ENCODE measurements at places on chromosomes 7 and 10. TPM values are rescaled to one million over a fixed set of nuclear protein-coding genes. Genes with fewer than 3 reads are reported as not detected.

GRCh38 chr7:44767134-44767911 is 18.7 kb downstream of the ZMIZ2 start:
- no peak for DNase-seq

DNA sequence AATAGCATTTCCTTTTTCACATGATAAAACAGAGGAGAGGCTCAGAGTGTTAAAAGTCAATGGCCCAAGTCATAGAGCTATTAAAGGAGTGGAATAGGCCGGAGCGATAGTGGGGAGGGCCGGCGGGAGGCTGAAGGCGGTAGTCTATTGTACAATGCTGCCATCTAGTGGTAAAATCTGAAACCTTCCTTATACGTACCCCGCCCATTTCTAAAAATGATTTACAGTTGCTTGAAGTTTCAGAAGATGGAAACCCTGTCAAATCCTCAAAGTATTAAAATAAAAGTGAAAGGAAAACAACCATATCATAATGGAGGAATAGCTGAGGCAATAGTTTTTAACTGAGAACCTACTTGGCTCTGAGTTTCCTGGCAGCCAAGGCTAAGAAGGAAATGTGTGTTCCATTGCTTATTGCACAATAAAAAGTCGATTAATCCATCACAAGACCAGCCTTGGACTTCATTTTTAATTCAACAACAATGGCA is 209.1 kb downstream of the CCSER2 start:
- peak; percentile 74 for DNase-seq

The MUC12 gene
- total RNA-seq = not detected

- no peak for DNase-seq
These were observed 41.8 kb upstream of the STEAP1B start for GRCh38 chr7:22541789-22542188.

- no peak for DNase-seq
These were observed 495.5 kb upstream of the MGMT start for GRCh38 chr10:128971374-128972035.

DNA sequence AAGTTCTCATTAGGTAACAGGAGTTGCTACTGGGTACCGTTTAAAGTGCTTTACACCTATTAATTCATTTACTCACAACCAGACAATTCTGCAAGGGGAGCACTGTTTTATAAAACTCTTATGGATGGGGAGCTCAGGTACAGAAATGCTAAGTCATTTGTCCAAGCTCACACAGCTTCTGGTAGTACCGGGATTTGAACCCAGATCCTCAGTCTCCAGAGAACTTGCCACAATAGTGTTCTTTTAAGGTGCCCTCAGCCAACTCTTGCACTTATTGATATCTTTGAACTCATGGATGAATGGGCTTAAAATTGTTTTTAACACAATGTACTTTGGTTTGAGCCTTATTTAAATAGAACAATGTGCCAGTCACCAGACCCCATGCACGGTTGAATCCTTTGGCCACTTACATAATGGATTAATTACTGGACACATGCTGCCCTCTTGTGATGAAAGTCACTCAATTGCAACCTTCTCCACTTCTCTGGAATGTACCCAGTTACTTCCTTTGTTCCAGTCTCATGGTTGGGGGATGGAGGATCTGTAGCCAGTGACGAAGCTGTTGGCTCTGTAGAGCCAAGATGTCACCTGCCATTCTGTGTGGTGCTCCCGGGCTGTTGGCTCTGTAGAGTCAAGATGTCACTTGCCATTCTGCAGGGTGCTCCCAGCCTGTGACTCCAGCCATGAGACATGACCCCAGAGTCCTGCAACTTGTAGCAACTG is 65.6 kb downstream of the NOD1 start:
- peak; percentile 90 for DNase-seq

DNA sequence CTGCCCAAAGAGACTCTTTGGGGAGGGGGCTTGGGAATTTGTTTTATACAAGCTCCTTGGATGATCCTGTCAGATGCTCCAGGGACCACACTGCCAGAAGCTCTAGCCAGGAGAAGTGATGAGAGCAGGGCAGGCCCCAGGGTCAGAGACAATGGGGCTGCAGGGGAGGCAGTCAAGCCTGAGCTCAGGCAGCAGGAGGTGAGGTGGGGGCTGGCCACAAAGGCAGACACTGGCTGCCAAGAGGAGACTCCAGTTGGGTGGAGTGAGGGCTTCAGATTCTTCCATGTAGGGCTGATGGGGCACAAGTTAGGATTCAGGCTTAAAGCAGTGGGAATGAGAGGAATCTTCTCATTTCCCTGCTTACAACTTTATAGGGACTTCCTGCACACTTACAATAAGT is 35.6 kb upstream of the LOXL4 start:
- DNase-seq = no peak

- no peak for DNase-seq
These were observed 178.8 kb upstream of the MKLN1 start for GRCh38 chr7:131148708-131149428.

The GHRHR gene
- total RNA-seq = not detected

- no peak for DNase-seq
These were observed 54.1 kb downstream of the UBE2H start for GRCh38 chr7:129898502-129899160.

The LIPM gene
- total RNA-seq = 0.82 TPM

- DNase-seq = no peak
These were observed 166.7 kb upstream of the PRKCQ start for GRCh38 chr10:6746782-6747181.

GRCh38 chr10:64959883-64960282 is 1438.7 kb downstream of the REEP3 start:
- no peak for DNase-seq

DNA sequence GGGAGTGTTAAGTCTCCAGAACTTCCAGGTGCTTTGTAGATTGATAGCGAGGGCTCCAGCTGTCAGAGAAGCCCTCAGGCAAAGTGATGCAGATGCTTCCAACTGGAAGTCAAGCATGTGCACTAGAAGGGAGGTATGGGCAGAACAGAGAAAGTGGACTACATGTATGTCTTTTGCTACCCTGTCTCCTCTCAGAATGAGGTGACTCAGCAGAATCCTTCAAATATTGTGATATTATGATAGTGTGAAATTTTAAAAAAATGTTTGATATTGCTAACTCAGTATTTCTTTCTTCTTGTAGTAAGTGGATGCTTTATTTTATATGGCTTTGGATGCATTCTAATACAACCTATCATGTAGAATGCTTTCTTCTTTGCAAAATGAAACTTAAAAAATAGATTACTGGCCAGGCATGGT is 138.9 kb upstream of the SVIL start:
- DNase-seq = no peak

DNA sequence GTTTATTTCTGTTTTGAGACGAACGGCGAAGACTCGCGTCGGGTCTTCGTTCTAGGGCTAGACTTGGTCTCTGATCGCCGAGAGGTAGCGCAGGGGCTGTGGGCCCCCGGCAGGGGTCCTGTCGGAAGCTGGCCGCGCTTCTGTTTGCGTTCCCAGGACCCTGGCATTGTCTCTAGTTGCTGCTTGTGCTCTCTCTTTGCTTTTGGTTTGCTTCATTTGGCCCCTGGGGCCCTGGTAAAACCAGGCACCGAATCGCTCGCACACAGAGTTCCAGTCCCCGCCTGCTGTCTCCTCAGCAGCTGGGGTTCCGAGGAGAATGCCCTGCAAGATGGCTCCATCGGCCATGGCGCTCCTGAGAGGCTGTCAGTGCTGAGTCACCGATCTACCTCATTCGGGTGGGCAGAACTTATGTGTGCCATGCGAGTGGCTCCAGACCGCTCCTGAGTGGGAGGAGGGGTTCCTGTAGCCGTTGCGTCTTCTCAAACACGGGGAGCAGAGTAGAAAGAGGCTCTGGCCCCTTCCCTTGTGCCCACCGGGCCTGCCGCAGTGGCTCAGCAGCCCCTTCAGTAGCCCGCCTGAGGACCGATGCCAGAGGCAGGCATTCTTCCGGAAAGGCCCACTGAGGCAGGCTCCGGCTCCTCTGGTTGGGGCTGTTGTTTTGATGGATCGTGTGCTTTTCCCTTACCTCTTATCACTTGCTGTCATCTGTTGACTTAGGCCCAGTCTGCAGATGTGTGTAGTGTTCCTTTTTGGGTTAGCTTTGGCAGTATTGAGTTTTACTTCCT is 826 bp downstream of the CHPF2 start:
- DNase-seq = peak; percentile 77

The WDR37 gene
- total RNA-seq = 14.4 TPM

GRCh38 chr10:77109351-77109994 is 528.1 kb downstream of the KCNMA1 start:
- no peak for DNase-seq

- no peak for DNase-seq
These were observed 374.4 kb downstream of the PAXIP1 start for GRCh38 chr7:154628556-154628955.

GRCh38 chr10:100779329-100779728 is 33.9 kb downstream of the PAX2 start:
- DNase-seq = no peak

DNA sequence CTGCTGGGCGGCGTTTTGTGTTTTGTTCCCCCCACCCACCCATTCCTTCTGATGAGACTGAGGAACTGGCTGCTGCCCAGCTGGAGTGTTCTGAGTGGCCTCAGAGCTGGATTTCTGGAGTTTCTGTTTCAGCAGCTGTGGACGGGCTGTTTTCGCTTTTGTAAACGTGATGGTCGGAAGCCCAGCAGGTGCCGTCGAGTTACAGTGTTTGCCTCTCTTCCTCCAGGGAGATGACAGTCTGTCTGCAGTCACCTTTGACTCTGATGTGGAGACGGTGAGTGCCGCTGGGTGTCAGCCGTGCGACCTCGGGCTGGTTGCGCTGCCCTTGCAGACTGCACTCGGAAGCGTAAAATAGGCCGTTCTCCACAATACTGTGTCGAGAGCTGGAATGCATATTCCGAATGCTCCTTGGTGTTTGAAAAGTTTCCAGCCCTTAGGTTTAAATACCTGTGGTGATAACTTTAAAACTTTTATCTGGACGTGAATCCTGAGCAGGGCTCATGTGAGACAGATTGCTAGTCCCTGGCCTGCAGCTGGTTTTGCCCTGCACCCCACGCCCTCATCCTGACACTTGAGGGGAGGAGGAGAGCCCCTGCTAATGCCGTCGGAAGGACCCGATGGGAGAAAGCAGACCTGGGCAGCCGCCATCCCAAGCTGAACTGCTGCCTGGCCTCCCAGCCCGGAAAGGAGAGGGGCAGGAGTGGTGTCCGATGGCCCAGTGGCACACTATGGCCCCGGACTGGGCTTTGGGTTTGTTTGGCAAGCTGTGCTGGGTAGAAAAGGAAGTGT is 8.3 kb downstream of the IQCE start:
- DNase-seq = peak; percentile 43

- DNase-seq = no peak
These were observed 31.6 kb downstream of the CHRM2 start for GRCh38 chr7:136900005-136900404.

Measured in fibroblast of the aortic adventitia (primary cell).